ENCODE measurements at places on chromosomes 4 and X.

GRCh38 chrX:37679230-37679629, 6.4 kb upstream of the XK start:
- DNase-seq, result no peak

- no peak for DNase-seq
Measured at GRCh38 chr4:123599920-123600810, 203.6 kb downstream of the SPRY1 start.

GRCh38 chrX:55056820-55057674, 17.8 kb upstream of the PAGE2B start:
- DNase-seq, result no peak

- DNase-seq, result no peak
Measured at GRCh38 chrX:91331476-91331875, 103.2 kb upstream of the PABPC5 start.

- DNase-seq, result no peak
Measured at GRCh38 chr4:17336524-17336961, 175.3 kb downstream of the QDPR start.

- DNase-seq, result no peak
Measured at GRCh38 chr4:42641161-42641560, 15.7 kb downstream of the ATP8A1 start.

DNA sequence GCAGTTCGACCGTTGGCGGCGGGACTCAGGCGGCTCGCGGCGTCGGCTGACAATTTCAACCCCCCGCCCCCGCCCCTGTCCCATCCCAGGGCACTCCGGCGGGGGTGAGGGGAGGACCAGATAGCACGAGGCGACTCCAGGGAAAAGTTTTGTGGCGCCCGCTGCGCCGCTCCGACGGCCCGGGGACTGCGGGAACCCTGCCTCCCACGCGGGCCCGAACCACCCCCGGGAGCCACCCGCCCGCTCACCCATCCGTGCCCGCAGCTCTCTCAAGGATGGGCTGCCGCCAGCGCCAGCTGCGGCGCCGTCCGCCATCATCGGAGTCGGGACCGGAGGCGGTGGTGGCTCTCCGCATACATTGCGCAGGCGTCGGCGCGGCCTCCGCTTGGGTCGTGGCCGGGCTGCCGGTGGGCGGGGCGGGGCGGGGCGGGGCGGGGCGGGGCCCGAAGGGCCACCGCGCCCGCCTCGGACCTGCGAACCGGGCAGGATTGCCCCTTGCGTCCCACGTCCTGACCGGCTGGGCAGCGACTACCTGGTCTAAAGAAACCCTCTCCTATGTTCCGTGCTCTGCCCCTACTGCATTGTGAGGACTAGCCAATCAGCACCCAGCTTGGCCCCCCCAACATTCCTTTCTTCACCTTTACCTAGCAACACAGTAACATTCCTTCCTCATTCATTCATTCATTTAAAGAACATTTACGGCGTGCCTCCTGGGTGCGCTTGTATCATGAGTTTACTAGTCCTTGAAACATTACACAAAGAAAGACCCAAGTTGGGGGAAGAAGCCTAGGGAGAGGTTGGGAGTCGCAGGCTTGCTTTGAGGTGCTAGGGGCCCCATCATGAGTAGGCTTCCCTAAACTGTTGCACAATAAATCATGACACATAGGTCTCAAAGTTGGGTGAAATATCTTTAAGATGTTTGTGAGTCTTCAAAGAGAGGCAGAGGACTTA, at the start of gene MAP7D3:
MAP7D3 (minus strand) TSS at position 360 of the 951 bp plus-strand sequence; CDS start at position 318, 42 bp downstream.
- DNase-seq, result peak; percentile 79

DNA sequence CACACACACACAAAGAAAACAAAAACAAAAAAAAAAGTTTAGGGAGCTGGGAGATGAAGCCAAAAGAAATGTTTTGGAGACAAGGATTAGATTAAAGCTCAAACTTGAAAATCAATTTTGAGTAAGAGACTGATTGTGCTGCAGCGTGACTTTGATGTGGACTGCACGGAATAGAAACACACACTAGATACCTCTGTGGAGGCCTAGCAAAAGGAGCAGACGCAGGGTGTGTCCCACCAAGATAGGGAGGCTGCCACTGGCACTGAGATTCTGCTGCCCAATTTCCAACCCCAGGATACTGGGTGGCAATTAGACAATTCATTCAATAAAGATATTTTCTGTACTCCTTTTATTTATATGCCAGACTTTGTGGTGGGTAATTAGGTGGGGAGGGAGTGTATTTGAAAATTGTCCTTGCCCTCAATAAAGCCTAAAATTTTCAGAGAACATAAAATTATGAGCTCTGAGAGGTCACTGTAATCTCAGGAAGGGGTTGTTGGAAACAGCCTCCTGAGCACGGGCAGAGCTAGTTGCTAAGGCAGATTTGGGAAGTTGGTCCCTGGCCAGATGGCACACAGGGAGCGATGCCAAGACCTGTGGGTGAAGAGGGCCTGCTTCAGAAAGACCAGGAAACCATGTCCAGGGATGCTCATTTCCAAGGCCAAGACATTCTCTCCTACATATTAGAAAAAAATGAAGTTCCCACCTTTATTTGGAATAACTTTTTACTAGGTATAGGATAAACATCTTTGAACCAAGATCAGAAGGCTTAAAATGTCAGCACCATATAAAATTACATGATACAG, 1.9 kb upstream of the PPP3CA start:
- no peak for DNase-seq

DNA sequence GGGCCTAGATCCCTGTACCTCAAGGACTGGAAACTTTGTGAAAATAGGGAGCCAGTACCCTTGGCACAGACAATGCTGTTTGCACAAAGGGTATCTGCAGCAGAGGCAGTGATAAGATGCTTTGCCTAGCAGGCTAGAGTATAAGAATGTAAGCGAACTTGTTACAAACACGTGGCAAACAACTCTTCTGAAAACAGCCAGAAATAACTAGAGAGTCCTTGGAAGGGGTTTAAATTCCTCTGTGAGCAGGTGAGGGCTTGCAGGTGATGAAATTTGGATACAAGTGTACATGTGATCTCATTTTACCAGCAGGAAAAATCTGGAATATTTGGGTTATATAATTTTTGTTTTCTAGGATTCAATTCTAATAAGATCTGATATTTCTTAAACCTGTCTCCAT, 18.6 kb upstream of the ACSL4 start:
- no peak for DNase-seq

- DNase-seq, result no peak
Measured at GRCh38 chrX:44314259-44314734, 29.2 kb downstream of the EFHC2 start.

GRCh38 chrX:14630733-14631132, 101.4 kb downstream of the GLRA2 start:
- no peak for DNase-seq

Data from ecto neural progenitor cell (in vitro differentiated cells).